ENCODE measurements at places on chromosomes 13 and 19.
A peak's percentile ranks its signal among the peaks of the same experiment; 100 is the strongest.

GRCh38 chr19:46133101-46133627, 8.7 kb upstream of the IGFL3 start:
- DNase-seq: no peak

DNA sequence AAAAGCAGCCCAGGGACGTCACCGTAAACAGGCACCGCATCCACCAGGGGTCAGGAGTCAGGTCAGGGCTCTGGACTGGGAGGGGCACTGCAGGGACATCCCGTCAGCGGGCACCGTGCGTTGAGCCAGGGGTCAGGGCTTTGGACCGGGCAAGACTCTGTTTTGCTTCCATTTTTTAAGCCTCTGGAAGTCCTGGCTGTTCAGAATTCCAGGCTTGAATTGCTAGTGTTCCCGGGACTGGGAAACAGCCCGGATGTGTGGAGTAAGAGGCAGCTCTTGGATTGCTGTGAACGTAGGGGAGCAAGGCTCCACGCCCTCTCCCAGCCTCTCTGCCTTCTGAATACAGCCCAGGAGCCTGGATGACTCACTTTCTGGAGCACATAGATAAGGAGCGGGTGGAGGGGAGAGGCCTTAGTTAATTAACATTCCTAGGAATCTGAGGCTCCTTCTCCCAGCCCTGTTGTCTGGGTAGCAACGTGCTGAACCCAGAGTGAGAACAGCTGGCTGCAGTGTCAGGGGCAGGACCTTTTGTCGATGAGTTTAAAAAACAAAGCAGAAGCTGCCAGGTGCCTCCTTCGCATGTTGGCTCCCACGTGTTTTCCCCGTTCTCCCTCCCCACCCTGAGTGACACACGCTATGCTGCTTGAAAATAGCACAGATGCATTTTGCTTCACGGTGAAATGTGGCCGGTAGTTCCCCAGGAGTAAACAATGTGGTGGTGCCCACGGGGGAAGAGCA, 21.9 kb downstream of the ATP11A start:
- no peak for DNase-seq

- no peak for DNase-seq
Observed at GRCh38 chr19:32387701-32388392, 17.7 kb upstream of the DPY19L3 start.

DNA sequence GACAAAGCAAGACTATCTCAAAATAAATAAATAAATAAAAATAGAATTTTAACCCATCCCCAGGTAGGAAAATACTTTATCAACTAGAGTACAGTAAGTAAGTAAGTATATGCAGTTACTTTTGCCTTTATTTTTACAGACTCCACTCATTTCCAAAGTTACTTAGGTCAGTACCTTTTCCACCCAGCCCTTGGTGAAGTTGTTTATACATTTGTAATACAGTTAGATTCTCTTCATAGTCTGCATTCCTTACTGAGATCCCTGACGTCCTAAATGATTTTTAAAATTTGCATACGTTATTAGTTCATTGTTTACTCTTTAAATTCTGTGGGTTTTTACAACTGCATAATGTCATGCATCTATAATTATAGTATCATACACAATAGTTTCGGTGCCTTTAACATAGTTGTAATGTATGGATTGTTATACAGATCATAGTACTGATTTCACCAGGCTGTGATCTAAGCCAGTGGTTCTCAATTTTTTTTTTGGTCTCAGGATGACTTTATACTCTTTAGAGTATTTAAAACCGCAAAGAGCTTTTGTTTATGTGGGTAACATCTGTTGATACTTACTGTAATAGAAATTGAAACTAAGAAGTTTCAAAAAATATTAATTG, 10.4 kb downstream of the SETDB2 start:
- no peak for DNase-seq

DNA sequence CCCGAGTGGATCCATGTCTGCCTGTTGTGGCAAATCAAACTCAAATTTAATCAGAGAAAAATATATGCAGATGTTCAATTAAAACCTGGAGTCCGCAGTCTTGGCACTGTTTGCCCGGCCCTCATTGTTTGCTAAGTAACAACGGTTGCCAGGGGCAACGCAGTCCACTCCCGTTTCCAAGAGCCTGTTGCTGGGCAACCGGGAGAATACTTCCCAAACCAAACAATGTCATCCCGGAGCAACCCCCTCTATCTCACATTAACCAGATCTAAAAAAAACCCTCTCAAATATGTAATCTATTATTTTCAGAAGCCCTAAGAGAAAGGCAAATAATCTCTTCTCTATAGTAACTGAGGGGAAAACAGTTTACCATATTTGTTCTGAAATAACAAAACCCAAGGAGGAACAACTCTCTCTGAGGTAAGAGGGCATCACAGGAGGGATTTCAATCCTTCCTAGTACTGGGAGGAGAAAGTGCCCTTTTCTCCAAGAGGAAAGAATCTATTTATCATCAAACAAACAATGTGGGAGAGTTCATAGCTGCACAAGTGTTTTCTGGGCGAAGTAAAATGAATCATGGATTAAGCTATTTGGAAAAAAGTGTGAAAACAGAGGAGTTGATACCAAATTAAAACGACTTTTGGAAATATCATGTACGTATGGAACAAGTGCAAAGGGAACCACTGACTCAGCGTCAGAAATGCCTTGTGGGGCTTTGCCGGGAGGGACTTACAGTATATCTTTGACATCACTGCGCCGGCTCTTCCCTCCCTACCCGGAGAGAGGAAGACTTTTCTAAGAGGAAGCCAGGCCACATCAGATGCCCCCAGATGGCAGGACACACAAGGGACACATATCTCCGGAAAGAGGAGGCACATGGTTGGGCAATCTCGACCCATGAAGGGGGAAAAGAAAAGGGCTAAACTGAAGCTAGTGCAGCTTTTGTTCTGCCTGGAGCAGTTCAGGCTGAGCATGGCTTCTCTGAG, 43.3 kb downstream of the RFX2 start:
- DNase-seq: no peak

- DNase-seq: no peak
Observed at GRCh38 chr19:31511696-31512095, 162.5 kb upstream of the TSHZ3 start.

GRCh38 chr19:4456843-4457653, 546 bp downstream of the UBXN6 start:
- peak; percentile 13 for DNase-seq

- no peak for DNase-seq
Observed at GRCh38 chr19:32875428-32875827, 5.9 kb upstream of the SLC7A9 start.

- DNase-seq: no peak
Observed at GRCh38 chr13:27273658-27274425, 3.2 kb downstream of the RASL11A start.

DNA sequence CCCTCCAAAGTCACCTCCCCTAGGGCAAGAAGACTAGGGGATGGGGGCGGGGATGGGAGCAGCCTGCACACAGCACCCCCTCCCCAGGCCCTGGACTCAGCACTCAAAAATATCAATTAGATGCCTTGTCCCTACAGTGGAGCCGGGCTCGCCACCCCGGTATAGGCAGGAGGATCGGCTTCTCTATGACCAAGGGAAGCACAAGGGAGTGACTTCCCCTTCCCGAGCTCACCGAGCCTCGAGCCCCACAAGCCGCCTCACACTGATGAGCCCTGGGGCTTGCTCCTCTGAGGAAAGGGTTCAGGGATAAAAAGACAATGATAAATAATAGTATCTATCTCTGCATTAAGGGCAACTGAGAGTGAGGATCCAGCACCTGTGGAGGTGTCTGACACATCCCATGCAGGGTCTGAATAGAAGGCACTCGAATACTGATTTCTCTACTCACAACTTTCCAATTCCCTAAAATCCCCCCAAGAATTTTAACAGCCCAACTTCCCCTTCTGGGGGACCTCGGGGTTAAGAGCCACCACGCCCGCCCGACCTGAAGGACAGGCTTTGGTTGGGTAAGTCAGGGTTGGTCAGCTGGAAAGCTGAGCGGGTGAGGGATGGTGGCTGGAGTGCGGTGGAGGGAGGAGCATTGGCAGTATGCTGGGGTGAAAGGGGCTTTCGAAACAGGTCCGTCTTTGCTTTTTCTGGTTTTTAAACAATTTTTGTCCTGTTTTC, 51.3 kb downstream of the STK24 start:
- no peak for DNase-seq

- DNase-seq: no peak
Observed at GRCh38 chr19:4051175-4052101, 15.3 kb downstream of the ZBTB7A start.

- no peak for DNase-seq
Observed at GRCh38 chr19:279231-279630, 12.0 kb downstream of the PLPP2 start.

DNA sequence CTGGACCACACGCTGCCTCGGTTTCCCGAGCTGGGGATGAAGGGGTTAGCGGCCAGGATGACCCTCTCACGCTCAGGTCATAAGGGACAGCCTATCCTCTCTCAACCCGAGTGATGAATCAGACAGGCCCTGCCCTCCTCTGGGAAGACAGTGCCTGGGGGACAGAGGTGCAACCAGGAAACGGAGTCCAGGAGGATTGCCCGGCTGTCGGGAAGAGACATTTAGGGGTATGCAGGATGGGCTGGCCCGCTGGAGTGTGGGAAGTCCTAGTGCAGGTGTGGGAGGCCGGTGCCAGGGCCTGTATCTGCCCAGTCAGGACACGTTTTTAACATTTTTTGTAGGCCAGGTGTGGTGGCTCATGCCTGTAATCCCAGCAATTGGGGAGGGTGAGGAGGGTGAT, 8.3 kb downstream of the LSM7 start:
- DNase-seq: no peak

GRCh38 chr19:13623716-13624710, 117.7 kb upstream of the CACNA1A start:
- no peak for DNase-seq

GRCh38 chr19:41601771-41602170, 25.1 kb downstream of the CEACAM4 start:
- no peak for DNase-seq

GRCh38 chr13:86282442-86282841, 483.2 kb upstream of the SLITRK6 start:
- DNase-seq: no peak

DNA sequence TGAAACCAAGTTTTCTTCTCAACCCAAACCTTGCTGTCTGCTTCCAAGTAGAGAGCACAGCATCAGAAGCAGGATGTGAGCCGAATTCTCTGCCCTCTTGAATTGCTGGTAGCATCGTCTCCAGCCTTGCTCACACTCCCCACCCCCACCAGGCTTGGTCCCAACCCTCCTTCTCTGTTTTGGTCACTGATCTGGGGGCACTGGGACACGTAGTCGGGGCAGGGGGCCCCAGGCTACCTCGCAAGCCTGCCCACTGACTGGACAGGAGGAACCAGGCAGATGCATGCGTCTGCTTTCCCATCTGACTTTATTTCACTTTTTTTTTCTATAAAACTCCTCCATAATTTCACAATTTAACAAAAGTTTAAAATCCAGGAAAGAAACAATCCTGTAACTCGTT, 69.7 kb downstream of the MLLT1 start:
- no peak for DNase-seq

DNA sequence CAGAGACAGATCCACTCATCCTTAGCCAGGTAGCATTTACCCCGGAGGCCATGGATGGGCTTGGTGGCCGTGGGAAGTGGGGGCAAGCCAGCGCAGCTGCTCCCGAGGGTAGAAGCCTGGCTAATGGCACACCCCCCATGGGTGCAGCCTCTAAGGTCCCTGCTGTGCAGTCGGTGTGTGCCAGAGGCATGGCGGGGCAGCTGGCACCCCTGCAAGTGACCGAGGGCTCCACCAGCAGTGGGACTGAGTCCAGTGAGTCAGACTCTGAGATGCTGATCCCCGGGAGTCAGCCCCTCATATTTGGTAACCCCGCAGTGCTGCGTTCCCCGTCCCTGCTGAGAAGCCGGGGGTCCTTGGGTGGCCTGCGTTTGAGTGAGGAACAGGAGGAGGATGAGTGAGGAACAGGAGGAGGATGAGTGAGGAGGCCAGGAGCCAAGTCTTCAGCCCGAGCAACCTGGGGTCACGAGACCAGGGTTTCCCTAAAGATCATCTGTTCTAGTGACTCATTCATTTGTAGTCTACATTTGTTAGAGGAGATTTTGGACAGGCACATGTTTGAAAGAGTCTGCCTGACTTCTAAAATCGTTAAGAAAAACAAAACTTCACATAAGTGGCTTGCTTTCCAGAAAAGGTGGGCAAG, 180.7 kb downstream of the STK24 start:
- no peak for DNase-seq

DNA sequence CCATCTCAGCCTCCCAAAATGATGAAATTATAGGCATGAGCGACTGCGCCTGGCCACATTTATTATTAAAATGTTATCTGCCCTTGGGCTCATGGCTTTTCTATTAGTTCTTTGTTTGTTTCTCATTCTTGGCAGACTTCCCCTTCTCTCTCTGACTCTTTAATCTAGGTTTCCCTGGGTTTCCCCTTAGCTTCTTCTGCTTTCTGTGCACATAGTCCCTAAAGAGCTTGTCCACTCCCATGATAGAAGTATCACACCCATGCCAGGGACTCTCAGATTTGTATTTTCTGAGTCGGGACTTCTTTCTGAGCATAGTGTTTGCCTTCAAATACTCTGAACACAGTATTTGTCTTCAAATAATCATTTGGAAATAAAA, 38.6 kb upstream of the ITM2B start:
- no peak for DNase-seq

- no peak for DNase-seq
Observed at GRCh38 chr13:21833921-21834320, 163.0 kb downstream of the FGF9 start.

DNA sequence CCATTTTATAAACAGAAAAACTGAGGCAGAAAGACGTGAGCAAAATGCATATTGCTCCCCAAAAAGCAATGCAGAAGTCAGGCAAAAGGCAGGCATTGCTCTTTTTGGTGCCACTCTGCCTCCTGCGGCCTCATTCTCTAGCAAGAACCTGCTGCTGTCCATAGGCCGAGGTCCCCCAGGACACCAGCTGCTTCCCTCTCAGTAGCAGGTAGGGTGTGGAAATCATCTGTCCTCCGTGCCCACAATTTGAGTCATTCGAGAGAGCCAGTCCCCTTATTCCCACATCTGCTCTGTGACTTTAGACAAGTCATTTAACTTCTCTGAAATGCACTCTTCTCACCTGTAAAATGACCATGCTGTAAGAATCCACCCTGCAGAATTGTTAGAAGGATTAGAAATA, 50.0 kb downstream of the TNFRSF19 start:
- no peak for DNase-seq

DNA sequence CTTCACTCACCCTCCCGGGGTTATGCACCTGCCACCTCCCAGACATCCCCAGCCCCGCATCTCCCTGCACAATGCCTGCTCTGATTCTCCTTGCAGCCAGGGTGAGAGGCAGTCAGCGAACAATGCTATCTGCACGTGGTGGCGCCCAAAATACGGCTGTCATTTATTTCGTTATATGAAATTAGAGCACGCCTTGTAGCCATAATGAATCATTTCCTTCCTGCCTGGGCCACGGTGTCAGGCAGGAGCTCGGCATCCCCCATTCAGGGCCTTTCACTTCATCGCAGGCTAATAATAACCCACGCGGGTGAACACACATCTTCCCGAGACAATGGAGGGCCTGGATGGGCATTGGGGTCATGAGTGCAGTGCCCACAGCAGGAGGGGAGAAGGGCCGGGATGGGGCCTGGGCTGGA, 143.8 kb upstream of the ZNF507 start:
- DNase-seq: no peak

- DNase-seq: no peak
Observed at GRCh38 chr13:47656651-47657050, 344.4 kb downstream of the SUCLA2 start.
